AG08396 (cell line): ENCODE measurements at places on chromosomes 1 and 21.

DNA sequence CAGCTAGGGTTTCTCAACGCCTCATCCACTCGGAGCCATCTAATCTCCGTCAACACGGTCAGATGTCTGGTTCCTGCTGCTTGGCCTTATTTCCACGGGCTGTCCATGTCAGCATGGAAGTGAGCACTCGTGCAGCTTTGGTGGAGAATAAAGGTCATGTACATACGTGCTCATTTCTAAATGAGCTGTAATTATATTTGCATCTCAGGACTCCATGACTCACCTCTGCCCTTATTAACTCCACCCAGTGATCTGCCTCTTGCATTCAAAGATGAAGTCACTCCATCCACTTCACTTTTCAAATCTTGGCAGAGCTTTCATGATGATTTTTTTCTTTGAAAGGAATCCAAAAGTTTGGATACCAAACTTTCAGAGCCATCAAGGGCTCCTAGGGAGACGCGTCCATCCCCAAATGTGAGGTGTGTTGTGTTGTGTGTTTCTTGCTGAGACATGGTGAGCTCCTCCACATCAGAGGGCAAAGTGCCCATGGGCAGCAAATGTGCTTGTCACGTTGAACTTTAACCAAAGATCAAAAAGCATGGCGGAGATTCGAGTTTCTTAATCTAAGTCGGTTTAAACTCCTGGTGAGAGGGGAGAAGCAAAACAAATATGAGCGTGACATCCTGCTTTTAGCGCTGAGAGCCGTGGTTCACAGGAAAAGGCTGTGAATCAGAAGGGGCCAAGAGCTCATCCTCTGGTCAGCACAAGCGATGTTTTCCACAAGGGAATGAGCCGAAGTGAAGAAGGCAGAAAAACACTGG, 68.6 kb upstream of the ERRFI1 start:
- peak; percentile 34 for DNase-seq

DNA sequence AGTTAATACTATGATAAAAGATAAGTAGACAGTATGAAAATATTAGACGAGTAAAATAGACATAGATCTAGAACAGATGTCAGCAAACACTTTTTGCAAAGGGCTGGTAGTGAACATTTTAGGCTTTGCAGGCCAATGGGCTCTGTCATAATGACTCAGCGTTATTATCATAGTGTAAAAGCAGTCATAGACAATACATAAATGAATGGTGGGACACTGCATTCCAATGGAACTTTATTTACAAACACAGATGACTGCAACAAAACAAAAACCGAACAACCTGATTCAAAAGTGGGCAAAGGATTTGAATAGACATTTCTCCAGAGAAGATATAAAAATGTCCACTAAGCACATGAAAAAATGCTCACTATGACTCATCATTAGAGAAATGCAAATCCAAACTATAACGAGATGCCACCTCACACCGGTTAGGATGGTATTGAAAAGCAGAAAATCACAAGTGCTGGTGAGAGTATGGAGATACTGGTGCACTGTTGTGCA, 7.3 kb downstream of the GSTM5 start:
- DNase-seq = no peak

DNA sequence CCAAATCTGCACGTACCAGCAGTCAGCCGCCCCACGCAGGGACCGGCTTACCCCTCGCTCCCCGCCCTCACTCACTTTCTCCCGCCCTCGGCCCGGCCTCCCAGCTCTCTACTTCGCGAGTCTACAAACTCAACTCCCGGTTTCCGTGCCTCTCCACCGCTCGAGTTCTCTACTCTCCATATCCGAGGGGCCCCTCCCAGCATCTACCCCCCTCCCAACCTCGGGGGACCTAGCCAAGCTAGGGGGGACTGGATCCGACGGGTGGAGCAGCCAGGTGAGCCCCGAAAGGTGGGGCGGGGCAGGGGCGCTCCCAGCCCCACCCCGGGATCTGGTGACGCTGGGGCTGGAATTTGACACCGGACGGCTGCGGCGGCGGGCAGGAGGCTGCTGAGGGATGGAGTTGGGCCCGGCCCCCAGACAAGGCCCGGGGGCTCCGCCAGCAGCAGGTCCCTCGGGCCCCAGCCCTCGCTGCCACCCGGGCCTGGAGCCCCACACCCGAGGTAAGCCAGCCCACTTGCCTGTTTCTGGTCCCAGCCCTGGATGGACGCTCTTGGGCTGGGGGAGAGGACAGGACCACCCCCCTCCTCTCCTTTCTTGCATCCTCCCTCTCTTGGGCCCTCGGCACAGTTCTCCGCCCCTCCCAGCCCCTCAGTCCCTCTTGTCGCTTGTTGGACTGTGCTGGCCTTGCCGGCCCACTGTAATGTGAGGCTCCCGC, at the start of gene ARTN:
ARTN (plus strand) TSS at position 416 of the 715 bp plus-strand sequence. CDS start 1,856 bp downstream, outside the sequence.
- DNase-seq = peak; percentile 50

DNA sequence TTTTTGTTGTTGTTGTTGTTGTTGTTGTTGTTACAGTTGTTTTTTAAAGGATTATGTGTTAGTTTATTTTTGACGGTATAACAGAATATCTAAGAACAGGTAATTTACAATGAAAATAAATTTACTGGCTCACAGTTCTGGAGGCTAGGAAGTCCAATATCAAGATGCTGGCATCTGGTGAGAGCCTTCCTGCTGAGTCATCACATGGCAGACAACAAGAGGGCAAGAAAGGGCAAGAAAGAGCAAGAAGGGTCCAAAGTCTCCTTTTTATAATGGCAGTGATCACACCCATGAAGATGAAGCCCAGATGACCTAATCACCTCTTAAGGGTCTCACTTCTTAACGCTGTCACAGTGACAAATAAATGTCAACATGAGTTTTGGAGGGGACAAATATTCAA, 142.1 kb downstream of the NEGR1 start:
- no peak for DNase-seq

- peak; percentile 60 for DNase-seq
Measured at GRCh38 chr1:90707363-90707710, 9.8 kb downstream of the BARHL2 start.

DNA sequence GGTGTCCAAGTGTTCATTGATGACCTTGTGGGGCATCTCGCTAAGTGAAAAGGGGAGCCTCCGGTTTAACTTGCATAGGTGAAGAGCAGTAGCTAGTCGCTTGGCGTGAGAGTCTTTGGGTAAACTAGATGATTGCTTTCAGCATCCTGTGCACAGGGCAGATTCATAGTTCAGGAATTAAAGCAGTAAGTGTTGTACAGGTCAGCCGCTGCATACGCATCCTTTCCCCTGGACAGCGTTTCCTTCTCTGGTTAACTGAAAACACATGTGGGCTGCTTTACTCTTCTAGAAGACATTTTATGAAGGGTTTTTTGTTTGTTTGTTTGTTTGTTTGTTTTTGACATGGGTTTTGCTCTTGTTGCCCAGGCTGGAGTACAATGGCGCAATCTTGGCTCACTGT, 12.1 kb downstream of the NDUFV3 start:
- no peak for DNase-seq

DNA sequence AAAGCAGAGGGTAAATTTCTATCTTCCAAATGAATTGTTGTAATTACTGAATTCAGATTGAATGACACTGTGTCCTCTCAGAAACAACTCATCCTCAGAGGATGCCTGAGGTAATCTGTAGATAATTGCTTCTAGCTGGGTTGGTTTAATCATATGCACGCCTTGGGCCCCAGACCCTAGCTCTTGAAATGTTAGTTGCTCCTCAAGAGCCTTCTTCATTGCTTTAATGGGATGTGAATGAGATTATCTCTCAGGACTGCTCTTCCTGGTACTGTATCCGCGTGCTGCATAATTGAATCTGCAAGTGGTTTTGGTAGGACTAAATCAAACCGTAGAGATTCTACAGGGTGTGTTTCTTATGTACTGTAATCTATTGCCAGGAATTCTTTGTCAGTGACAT, 569.3 kb upstream of the NEGR1 start:
- no peak for DNase-seq

GRCh38 chr1:90722874-90723589, 5.9 kb upstream of the BARHL2 start:
- peak; percentile 22 for DNase-seq

DNA sequence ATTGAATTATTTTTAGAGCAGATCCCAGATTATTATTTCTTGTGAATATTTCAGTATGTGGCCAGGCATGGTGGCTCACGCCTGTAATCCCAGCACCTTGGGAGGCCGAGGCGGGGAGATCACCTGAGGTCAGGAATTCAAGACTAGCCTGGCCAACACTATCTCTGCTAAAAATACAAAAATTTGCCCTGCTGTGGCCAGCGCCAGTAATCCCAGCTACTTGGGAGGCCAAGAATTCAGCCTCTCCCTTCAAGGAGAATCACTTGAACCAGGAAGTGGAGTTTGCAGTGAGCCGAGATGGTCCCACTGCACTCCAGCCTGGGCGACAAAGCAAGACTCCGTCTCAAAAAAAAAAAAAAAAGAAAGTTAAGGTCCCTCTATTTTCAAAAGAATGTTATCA, 4.3 kb downstream of the OSBPL9 start:
- no peak for DNase-seq

DNA sequence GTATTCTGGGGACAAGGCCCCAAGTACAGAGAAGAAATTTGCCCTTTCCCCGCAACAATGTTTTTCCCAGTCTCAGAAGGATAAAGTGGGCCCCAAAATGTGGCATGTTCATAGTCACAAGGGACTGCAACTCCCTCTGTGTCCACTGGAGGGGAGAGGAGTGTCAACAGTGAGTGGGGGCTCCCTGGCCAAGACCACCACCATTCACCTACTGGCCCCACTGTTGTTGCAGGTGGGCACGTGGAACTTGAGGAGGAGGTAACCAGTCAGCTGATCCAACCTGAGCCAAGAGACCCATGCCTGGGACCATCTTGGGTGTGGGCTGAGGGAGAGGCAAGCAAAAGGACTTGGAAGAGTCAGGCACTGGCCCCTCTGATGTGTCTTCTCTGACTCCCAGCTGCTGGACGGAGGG, 777 bp downstream of the NUDT17 start:
- DNase-seq = peak; percentile 62

GRCh38 chr1:66278260-66279021, 255.5 kb upstream of the SGIP1 start:
- no peak for DNase-seq

GRCh38 chr1:21691739-21692138, 22.6 kb upstream of the RAP1GAP start:
- DNase-seq = no peak

- DNase-seq = no peak
Measured at GRCh38 chr1:212149566-212149965, 114.0 kb downstream of the DTL start.

DNA sequence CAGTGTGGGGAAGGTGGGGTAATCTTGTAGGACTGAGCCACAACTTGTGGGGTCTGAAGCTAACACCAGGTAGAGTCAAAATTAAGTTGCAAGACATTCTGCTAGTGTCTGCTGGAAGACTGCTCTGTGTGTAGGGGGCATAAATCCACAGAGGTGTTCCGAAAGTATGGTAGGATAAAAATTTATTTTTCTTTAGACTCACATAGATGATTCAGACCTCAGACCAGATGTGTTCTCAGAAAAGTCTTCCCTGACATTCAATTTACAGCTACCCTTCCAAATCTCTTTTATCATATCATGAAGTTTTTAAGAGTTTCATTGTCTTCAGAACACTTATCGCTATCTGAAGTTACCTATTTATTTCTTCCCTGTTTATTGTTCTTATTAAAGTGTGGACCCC, 21.3 kb downstream of the DUSP10 start:
- DNase-seq = no peak

- no peak for DNase-seq
Measured at GRCh38 chr1:46690931-46691421, 19.3 kb downstream of the TEX38 start.

DNA sequence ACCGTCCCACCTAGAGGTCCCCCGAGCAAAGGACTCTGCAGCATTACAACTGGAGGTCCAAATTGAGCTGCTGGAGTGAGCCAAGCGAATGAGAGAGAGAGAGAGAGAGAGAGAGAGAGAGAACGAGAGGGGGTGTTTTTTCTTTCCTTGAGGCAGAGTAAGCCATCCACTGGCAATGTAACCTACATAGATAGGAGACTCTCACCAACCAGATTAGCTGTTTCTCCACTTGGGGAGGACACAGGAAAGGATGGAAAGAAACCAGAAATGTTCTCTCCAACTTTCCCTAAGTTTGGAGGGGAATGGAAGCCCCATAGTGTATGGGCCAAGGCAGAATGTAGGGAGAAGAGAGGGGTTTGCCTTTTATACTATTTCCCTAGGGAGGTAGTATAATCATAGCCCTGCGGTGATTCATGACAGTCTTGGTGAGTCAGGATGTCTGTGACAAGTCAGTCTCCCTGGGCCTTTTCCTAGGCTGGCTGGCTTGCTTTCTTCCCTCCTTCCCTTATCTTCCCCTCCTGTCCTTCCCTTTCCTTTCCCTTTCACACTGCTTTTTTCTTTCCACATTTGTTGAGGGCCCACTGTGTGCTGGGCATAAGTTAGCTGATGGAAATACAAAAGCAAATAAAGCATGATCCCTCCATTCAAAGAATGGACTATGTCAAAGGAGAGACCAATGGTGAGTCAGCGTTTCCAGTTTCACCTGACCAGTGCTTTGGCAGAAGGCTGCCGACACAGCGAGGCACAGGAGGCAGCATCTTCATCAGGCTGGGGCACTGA, 7.1 kb downstream of the FNDC7 start:
- DNase-seq = peak; percentile 57

DNA sequence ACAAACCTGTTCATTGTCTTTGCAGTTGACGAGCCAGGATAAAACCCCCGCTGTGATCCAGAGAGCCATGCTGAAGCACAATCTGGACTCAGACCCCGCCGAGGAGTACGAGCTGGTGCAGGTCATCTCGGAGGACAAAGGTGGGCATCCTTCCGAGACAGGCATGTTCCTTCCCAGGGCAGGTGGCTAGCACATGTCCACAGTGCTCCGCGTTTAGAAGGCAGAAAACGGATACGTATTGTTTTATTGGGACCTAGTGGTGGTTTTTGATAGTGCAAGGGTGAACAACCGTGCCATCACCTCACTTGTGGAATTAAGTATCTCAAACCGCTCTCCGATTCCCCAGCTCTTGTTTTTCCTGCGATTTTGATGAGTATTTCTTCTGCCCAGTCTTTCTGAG, 115.3 kb downstream of the COLGALT2 start:
- no peak for DNase-seq

GRCh38 chr1:178232949-178233348, 139.0 kb downstream of the RASAL2 start:
- no peak for DNase-seq

DNA sequence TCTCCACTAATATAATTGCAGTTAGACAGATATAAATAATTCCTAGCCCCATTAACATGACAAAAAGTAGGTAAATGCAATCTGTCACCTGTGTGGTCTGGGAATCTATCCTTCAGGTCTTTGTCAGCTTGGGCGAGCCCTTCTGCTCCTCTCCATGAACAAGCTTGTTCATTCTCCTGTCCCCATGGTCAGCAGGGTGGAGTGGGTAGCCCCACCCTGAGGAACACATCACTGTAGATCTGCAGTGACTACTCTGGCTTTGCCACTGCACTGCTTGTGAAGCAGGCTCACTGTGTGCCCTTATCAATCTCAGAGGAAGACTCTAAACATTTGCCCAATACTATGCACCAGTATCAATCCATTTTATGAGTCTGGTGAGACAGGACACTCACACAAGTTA, 279.0 kb downstream of the MATN1 start:
- DNase-seq = no peak

GRCh38 chr1:76871355-76871974, 4.2 kb downstream of the ST6GALNAC5 start:
- no peak for DNase-seq
